ENCODE measurements at places on chromosomes 3 and 15. TPM values are rescaled to one million over a fixed set of nuclear protein-coding genes. Genes with fewer than 3 reads are reported as not detected.

DNA sequence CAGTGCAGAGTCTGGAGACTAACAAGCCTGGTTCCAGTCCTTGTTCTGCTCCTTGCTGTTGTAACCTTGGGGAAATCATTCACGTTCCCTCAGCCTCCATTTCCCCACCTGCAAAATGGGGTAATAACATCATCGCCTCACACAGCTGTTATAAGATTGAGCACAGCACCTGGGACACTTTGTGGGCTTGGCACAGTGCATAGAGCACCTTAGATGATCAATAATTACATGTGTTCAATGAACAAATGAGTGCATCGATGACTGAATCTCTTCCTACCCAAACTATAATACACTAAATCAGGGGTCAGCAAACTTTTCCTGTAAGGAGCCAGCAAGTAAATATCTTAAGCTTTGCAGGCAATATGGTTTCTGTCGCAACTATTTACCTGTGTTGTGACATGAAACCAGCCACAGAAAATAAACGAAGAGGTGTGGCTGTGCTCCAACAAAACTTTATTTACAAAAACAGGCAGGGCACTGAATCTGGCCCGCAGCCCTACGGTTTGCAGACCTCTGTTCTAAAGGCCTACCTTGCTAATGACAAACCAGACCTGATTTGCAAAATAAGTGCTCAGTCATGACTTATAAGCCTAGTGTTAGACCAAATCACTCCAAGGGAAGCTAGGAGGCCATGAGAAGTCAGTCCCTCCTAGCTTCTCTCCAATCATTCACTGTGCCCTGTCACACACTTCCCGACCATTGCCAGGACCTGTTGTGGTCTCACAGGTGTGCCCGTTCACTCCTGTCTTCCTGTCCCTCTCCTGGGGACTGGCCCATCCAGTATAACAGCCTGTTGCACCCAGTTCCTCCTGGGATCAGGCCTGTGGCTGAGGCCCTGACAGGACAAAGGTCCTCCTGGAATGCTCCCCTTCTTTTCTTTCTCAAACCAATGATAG is 149.4 kb upstream of the WNT5A start:
- ATAC-seq = no peak

DNA sequence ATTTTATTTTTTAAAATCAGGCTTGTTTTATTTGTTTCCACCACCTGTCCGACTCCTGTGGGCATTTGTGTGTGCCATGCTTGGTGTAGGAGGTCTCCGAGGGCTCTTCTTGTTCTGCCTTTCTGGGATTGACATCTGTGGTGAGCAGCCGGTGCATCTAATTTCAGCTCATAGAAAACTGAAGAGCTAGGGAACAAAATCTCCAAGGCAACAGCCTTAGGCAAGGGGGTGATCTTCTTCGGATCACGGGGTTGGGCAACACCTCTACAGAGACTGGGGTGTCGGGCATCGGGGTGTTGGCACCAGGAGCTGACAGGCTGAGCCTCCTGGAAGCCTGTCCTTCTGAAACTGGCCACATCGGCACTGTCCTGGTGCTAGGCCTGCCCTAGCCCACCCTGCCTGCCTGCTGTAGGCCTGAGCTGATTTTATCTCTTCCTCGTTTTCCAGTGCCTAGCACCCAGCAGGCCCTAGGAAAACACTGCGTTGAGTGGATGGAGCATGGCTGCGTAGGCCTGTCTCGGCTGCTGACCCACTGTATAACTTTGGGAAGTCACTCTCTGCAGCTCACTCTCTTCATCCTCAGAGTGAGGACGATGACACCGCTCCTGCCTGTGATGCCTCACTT is 10.3 kb downstream of the CHCHD6 start:
- ATAC-seq = no peak

GRCh38 chr3:144774897-144775296 is 803.3 kb downstream of the DIPK2A start:
- ATAC-seq = no peak

- no peak for ATAC-seq
Observed at GRCh38 chr3:184822081-184822480, 10.1 kb downstream of the VPS8 start.

DNA sequence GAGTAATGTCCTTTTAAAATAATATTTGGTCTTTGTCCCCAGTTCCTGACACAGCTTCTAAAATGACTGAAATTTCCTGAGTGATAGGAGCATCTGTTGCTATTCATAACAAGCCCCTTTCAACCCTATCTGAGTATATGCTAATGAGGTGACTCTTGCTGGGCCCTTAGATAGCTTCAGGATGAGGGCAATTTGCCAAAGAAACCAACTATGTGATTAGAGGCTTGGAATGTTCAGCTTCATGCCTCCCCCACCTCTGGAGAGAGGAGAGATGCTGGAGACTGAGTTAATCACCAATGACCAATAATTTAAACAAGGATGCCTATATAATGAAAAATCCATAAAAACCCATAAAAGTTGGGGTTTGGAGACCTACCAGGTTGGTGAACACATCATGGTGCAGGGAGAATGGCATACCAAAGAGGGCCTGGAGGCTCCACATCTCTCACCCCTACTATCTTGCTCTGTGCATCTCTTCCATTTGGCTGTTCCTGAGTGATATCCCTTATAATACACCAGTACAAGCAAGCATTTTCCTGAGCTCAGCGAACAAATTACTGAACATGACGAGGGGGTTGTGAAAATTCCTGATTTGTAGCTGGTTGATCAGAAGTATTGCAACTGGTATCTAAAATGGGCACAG is 189.2 kb downstream of the ECT2 start:
- no peak for ATAC-seq

DNA sequence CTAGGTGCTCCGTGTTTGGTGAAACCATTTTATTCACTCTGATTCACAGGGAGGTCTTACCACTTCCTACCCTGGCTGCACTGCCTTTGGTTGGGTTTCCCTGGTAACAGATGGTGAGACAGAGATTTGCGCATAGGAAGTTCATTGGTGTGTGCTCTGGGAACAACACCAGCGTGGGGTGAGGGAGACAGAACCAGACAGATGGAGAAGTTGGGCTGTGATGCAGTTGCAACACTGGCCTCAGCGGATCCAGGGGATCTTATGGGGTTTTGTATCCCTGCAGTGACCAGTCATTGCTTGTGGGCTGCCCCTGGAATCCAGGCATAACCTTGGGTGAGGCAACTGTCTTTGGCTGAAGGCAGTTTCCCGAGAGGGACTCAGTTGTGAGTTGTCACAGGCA is 12.5 kb upstream of the IL16 start:
- ATAC-seq = no peak

- no peak for ATAC-seq
Observed at GRCh38 chr15:88376574-88377174, 90.5 kb downstream of the MRPL46 start.

DNA sequence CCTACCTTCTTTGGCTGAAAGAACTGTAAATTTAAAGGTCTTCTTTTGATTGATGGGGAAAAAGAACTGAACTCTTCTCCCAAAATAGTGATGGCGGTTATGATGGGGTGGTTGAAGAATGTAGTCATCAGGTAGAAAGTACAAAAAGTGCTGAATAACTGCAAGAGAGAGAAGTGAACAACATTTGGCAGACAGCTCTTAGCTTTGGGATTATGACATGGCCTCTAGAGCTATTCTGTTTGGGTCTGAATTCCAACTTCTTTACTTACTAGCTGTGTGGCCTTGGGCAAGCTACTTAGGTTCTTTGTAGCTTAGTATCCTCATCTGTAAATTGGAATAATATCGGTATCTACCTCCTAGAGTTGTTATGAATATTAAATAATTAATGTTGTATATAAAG is 91.7 kb downstream of the SPRED1 start:
- ATAC-seq = no peak

DNA sequence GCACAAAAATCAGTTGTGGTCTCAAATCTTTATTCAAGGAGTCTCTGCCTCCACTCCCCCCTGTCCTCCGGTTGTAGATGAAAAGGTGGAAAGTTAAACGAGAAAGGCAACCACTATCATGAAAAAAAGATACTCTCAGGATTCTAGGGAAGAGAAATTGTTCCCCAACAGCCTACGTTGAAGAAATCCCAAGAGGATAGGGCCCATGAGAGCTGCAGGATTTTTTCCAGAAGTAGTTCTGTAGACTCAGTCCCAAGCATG is 14.3 kb downstream of the ZIC1 start:
- ATAC-seq = no peak

GRCh38 chr3:159346271-159346903 is 544.5 kb downstream of the MFSD1 start:
- no peak for ATAC-seq

DNA sequence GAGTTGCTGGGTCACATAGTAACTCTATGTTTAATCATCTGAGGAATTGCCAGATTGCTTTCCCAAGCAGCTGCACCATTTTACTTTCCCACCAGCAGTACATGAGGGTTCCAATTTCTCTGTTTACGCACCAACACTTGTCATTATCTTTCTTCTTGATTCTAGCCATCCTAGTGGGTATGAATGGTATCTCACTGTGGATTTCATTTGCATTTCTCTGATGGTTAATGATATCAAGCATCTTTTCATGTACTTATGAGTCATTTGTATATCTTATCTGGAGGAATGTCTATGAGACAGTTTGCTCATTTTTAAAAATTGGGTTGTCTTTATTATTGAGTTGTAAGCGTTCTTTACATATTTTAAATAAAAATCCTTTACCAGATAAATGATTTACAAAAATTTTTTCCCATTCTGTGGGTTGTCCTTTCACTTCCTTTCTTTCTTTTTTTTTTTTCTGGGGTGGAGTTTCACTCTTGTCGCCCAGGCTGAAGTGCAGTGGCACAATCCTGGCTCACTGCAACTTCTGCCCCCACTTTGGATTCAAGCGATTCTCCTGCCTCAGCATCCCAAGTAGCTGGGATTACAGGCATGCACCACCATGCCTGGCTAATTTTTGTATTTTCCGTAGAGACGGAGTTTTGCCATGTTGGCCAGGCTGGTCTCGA is 8.9 kb upstream of the SGO1 start:
- ATAC-seq = no peak

- no peak for ATAC-seq
Observed at GRCh38 chr15:98085003-98085639, 124.6 kb downstream of the ARRDC4 start.

GRCh38 chr15:48992545-48992944 is 28.8 kb upstream of the SHC4 start:
- ATAC-seq = no peak

ZNF774 gene
- total RNA-seq = 0.69 TPM

MESP2 gene
- not detected for total RNA-seq

SPATA12 gene
- total RNA-seq = not detected

PLA2G4F gene
- total RNA-seq = not detected

ADAMTS7 gene
- total RNA-seq = 1.2 TPM

EIF4G1 gene
- 242 TPM for total RNA-seq

SLC12A8 gene
- total RNA-seq = 0.53 TPM

STRIT1 gene
- total RNA-seq = not detected

Measured in activated T-helper 17 cell treated with anti-CD3 and anti-CD28 coated beads, Interleukin-2, amount 50 U/mL, for 72 hours (primary cell).